ENCODE measurements at places on chromosomes 5 and 9.
A peak's percentile ranks its signal among the peaks of the same experiment; 100 is the strongest.

GRCh38 chr5:76401801-76402250 lies 1.3 kb upstream of the IQGAP2 start:
- DNase-seq: no peak

- DNase-seq: no peak
Observed at GRCh38 chr9:110258690-110259091, 2.4 kb upstream of the TXN start.

GRCh38 chr9:107949061-107949460 lies 459.5 kb upstream of the KLF4 start:
- no peak for DNase-seq

DNA sequence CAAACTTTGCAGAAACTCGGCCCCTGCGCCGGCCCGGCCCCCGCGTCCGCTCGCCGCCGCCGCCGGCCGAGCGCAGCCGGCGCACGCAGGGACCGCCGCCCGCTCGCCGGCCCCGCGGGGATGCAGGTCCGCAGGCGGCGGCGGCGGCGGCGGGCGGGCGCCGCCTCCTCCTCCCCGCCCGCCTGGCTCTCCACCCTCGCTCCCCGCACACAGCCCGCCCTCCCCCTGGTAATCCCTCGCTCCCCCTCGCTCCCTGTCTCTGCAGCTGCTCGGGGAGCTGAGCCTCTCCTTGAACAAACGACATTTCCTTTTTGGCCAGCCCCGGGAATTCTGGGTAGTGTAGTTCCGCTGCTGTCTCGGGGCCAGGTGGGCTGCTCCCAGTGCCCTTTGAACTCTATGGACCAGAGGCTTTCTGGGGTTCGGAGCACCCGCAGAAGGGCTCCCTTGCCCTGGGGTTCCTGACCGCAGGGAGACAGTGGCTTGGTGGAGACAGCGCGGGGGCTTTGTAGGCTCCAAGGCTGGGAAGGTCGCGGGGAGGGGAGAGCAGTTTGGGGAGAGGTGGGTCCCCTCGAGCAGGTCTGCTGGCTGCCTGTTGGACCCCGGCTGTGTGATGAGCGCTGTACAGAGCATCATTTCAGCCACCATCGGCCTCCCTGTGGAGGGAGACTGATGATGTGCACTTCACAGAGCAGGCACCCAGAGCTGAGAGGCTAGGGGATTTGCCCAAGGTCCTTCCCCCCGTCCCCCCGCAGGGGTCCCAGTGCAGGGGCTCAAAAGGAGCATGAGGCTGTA lies 1.8 kb upstream of the FAM78A start:
- peak; percentile 89 for DNase-seq

- DNase-seq: no peak
Observed at GRCh38 chr5:112948458-112948857, 26.4 kb upstream of the REEP5 start.

- DNase-seq: no peak
Observed at GRCh38 chr9:113886466-113886865, 10.4 kb downstream of the ZNF618 start.

DNA sequence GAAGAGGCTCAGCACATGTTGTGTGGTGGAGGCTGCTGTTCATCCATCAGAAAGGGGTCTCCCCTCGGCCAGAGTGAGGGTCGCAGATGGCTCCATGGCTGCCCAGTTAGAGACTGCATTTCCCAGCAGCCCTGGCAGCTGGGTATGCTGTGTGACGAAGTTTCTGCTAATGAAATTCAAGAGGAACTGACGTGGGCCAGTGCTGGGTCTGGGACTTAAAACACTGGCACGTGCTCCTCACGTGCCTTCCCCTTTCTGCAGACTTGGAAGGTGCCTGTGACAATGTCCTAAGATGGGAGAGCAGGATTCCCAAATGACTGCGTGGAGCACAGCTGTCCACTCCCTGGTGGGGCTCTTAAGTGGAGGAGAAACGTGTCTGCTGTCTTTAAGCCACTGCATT lies 114.5 kb upstream of the RAPGEF1 start:
- DNase-seq: no peak

- DNase-seq: no peak
Observed at GRCh38 chr5:152285764-152286163, 119.3 kb downstream of the NMUR2 start.

DNA sequence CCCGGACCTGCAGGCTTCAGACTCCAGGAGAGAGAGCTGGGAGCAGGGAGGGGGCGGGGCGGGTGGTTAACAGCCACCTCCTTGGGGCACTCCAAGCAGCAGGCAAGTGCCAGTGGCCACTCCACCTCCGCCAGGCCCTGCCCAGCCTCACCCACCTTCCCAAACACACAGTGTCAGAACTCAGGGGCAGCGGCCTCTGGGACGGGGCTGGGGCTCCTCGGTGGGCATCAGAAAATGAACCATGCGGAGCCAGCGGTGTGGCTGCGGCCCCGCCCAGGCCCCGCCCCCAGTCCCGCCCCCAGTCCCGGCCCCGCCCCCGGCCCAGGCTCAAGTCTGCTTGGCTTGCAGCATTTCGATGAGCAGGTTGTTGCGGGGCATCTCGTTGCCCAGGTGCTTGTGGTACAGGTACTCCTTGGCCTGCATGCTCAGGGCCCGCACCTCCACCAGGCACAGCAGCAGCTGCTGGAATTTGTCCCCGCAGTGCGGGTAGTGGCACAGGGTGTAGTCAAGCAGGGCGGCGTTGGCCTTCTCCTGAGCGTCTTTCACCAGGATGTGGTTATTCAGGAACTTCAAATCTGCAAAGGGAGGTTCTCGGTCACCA lies 24.7 kb downstream of the NR5A1 start:
- DNase-seq: no peak

GRCh38 chr9:109751253-109751652 lies 28.7 kb upstream of the PALM2AKAP2 start:
- no peak for DNase-seq
